SK-N-DZ (cell line): ENCODE measurements at places on chromosomes 7 and 10.

DNA sequence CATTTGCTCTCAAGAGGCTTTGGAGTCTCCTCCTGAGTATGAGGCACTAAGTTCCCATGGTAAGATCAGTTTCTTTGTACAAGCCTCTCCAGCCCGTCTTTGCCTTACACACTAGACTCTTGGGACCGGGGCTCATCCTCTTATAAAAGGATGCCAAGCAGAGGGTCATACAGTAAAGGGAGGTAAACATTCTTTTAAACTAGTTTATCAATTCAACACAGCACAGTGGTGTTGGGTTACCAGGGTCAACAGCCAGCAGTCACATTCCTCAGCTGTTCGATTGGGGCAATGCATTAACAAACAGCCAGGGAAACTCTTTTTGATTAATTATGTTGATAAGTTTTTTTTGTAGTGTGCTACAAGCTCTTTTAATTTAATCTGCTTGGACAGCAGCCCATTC, 37.8 kb downstream of the HHEX start:
- DNase-seq: peak; percentile 67

- no peak for DNase-seq
Measured at GRCh38 chr7:20839196-20839735, 52.6 kb upstream of the SP8 start.

- DNase-seq: no peak
Measured at GRCh38 chr7:155227788-155228458, 69.8 kb upstream of the INSIG1 start.

DNA sequence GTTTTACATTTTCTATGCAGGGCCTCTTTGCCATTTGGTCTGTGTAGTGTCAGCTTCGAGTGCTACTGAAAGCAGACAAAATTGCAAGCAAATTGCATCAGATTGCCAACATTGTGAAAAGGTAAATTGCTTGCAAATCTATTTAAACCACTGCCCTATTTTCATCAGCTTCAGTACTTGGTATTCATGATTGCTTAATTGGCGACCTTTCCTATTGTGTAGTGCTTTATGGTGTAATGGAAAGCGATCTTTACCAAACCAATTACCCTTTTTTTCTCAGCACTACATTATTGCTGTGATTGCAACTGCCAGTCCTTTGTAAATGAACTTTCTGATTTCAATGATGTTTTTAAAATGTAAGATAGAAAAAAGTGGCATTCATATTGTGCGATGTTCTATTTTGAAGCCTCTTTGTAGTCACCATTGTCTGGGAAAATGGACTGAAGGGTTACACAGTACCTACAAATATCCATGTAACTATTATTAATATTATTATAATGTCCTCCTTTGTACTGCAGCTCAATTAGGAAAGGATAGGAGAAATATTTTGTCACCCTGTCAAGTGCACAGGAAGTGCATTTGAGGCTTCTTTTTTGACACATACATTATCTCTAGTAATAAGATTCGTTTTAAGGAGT, 177.7 kb upstream of the SP8 start:
- DNase-seq: no peak

GRCh38 chr7:119964788-119965542, 308.0 kb upstream of the KCND2 start:
- no peak for DNase-seq

DNA sequence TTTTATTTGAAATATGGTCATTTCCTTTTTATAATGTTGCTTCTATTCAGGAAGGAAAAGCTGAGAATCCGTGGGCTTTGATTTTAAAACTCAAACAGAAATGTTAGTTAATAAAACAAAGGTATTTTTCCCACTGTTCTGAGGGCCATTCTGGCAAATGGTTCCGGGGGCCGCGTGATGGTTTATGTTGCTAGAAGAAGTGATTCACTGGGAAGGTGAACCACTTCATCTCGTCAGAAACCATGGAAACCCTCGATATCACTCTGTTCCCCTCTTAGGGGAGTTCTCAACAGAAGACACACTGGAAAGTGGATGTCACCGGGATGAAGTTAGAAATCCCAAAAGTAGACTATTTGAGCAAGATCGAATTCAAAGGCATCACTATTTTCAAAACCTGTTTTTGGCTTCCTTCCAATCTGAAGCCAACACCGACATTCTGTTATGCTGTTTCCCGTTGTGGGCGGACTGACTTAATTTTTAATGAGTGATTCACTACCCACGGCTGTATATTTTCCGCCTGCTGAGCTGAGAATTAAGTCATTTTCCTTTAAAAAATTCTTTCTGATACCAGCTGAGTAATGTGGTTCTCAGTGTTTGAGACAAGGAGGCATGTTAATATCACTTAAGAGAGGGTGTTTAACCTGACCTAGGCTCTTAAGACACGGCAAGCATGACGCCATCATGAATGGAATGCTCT, 84.1 kb downstream of the PTPRE start:
- no peak for DNase-seq

DNA sequence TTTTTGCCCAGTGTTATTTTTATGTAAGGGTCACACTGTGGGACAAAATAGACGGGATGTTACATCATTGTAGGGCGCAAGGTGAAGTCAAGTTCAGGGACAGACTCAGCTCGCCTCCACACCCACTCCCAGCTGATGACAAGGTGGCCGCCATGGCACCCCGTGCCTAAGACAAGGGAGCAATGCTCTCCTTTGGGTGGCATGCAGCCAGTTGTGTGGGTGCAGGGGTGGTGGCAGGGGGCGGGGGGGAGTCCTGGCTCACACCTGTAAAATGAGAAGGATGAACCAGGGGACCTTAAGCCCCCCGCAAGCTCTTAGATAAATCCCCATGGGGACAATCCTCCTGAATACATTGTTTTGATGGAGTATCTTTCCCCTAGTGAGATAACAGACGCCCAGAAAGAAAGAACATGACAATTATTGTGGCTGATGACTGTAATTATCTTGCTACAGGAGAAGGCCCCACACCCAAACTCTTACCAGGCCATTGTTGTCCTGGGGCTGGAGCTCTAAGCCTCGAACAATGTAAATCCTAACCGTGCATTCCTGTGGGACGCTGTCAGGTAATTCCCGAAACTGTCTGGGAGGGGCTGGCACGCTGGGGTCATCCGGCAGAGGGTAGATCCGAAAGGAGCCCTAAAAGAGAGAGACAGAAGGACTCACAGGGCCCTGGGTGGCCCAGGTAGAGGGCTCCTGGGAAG, 148.7 kb downstream of the MYOF start:
- no peak for DNase-seq

DNA sequence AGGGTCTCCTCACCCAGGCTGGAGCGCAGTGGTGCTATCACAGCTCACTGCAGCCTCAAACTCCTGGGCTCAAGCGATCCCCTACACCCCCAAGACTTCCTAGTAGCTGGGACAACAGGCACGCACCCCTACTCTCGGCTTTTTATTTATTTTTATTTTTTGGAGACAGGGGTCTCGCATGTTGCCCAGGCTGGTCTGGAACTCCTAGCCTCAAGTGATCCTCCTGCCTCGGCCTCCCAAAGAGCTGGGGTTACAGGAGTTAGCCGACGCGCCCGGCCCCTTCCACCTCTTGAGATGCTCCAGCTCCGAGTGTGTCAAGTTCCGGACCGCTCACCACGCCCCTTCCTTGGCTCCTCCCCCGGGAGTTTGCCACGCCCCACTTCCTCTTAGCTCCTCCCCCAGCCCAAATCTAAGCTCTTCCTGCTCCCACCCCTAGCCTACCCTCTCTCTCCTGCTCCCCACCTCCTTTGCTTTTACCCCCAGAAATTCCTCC, 6.3 kb downstream of the NAT16 start:
- DNase-seq: no peak

GRCh38 chr7:24902276-24902675, 77.7 kb downstream of the OSBPL3 start:
- no peak for DNase-seq

DNA sequence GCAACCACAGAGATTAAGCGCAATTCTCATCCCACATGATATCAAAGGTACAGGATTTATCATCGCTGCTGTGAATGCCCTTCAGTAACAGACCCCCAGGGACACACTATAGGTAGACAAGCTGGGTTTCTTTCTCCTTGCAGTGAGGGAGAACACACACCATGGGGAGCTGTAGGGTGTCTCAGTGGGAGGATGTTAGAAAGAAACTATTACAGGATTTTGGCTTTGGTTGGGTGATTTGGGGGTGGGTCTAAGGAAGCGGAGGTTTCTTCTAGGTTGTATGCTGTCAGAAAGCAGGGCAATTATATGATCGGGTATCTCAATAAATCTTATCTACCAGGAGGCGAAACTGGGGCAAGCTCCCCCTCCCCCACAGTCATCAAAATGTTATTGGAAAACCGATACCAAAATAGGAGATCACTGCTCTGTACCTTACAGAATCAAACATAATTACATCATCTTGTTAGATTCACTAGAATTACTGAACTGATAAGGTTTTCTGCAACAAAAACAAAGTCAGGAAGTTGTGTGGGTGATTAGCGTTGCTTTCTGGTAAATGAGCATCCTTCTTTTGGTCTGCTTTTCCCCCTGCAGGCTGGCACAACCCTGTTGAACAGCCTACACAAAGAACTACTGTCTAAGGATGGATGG, 209.7 kb downstream of the TEX36 start:
- no peak for DNase-seq

- no peak for DNase-seq
Measured at GRCh38 chr7:150755473-150756099, 18.4 kb downstream of the GIMAP5 start.

GRCh38 chr10:1736972-1737221, 428 bp downstream of the ADARB2 start:
- no peak for DNase-seq

DNA sequence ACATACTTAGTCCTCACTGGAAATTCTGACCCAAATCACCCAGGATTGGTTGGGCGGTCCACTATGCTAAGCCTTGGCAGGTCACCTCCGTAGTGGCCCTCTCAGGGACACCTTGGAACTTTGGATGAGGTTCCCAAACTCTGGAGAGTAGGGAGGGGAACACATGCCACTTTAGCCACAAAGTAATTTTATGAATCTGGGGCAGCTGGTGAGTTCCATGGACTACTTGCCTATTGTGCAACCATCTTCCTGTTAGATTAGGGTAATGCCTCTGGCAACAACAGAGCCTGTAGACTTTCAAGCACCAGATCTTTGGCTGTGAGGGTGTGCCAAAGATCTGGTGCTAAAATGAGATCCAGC, 77.7 kb downstream of the ITGB8 start:
- DNase-seq: no peak

DNA sequence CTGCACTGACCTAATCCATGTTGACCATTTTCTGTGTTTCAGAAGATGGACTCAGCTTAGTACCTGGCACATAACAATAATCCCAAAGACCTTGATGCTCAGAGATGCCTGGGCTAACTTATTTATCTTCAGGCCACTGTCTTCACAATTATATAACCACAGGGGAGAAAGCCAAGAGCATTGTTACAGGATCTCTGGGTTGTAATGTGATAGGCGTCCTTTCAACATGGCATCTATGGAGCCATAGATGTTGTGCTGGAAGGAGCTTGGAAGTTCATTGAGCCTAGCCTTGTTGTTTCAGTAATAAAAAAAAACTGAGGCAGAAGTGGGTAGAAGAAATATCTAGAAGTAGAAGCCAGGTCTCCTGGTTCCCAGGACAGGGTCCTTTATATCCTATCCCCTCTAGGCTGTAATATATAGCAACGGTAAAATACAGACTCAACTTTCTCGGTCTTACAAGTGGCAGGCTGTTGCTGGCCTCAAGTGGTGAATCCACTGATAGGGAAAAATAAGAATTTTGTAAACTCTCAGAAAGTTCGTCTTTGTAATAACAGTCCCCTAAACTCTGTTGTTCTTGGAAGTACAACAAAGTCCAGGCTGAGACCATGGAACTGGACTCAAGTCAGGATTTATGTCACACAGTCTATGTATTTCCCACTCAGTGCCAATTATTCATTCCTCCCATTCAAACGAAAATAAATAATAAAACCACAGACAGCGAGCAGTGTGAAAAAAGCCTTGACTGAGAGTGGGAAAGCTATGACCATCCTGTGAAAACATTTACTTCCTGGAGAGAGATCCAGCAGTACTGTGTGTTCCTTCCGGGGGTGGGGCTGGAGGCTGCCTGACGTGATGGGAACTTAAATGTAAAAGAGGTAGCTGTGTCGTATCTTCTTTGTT, 277.6 kb downstream of the REEP3 start:
- no peak for DNase-seq

DNA sequence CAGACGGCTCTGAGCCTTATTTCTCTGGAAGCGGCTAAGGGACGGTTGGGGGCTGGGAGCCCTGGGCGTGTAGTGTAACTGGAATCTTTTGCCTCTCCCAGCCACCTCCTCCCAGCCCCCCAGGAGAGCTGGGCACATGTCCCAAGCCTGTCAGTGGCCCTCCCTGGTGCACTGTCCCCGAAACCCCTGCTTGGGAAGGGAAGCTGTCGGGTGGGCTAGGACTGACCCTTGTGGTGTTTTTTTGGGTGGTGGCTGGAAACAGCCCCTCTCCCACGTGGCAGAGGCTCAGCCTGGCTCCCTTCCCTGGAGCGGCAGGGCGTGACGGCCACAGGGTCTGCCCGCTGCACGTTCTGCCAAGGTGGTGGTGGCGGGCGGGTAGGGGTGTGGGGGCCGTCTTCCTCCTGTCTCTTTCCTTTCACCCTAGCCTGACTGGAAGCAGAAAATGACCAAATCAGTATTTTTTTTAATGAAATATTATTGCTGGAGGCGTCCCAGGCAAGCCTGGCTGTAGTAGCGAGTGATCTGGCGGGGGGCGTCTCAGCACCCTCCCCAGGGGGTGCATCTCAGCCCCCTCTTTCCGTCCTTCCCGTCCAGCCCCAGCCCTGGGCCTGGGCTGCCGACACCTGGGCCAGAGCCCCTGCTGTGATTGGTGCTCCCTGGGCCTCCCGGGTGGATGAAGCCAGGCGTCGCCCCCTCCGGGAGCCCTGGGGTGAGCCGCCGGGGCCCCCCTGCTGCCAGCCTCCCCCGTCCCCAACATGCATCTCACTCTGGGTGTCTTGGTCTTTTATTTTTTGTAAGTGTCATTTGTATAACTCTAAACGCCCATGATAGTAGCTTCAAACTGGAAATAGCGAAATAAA, 175.5 kb downstream of the RNF216 start:
- no peak for DNase-seq

GRCh38 chr7:71659622-71660021, 527.7 kb downstream of the GALNT17 start:
- no peak for DNase-seq

- peak; percentile 90 for DNase-seq
Measured at GRCh38 chr7:2353936-2354185, 766 bp upstream of the EIF3B start.

- peak; percentile 22 for DNase-seq
Measured at GRCh38 chr7:26457696-26458327, 166.2 kb downstream of the SNX10 start.

DNA sequence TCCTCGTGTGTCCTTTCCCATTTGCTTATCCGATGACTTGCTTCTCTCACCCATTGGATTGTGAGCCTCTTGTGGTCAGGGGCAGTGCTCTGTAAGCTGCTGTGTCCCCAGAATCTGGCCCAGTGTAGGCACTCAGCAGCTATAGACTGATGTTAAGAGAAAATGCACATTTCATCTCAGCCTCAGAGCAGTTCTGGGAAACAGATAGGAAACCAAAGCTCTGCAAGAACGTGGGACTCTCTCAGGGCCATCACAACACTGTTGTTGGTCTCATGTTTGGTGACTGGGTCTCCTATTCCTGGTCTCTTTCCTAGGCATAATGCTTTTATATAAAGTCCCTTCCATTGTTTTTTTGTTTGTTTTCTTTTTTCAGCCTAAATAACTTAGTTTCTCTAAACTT, 141.2 kb downstream of the ST7 start:
- no peak for DNase-seq
